Glomerular endothelial cell (primary cell): ENCODE measurements at places on chromosomes 11 and 22.

GRCh38 chr22:49899530-49899929 lies 18.7 kb downstream of the ALG12 start:
- no peak for DNase-seq

- no peak for DNase-seq
These were observed 180.1 kb upstream of the ISX start for GRCh38 chr22:34885852-34886251.

GRCh38 chr11:1391165-1392075 lies 1.7 kb downstream of the BRSK2 start:
- no peak for DNase-seq

DNA sequence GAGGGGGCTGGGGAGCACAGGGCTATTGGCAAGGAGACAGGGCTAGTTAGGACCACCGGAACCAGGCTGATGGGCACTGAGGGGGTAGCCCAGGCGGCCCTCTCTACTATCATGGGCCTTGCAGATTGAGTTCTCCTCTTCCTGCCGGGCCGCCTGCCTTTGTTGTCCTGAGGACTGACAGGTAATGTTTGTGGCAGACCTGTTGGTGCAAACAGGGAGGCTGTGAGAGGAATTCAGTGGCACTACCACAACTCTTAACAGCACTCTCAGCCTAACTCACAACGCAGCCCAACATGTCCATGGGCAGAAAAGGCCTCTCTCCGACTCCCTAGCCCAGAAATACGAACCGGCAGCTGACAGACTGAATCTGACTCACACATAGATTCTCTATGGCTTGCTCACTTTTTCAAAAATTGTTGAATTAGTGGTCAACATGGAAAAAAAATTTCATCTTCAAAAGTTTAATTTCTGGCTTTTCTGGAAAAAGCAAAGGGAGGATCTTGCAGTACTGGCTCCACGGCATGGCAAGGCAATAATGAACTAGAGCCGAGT lies 11.4 kb downstream of the KCNJ5 start:
- DNase-seq: no peak

- DNase-seq: no peak
These were observed 2.5 kb upstream of the RAPSN start for GRCh38 chr11:47451436-47451835.

GRCh38 chr11:1840780-1841480 lies 2.1 kb downstream of the TNNI2 start:
- no peak for DNase-seq

GRCh38 chr22:20316217-20316843 lies 3.5 kb downstream of the DGCR6L start:
- DNase-seq: no peak

DNA sequence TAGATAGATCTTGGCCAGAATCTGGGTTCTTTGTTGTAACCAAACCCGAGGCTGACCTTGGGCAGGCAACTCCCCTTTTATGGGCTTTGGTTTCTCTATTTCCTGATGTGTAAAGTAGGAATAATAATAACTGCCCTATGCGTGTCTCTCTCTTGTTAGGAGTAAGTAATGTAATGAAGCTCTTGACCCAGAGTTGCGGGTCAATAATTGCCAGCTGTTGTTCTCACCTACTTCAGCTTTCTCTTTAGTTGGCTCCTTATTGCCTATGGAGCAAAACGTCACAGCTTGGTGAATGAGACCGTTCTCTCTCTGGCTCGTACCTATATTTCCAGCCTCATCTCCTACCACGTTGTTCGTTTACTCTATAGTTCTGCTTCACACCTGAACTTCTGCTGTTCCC lies 56.6 kb upstream of the KIRREL3 start:
- DNase-seq: no peak
